ENCODE measurements at places on chromosomes 7 and 10.

GRCh38 chr10:132422903-132423825 is 26.2 kb downstream of the PWWP2B start:
- no peak for DNase-seq

DNA sequence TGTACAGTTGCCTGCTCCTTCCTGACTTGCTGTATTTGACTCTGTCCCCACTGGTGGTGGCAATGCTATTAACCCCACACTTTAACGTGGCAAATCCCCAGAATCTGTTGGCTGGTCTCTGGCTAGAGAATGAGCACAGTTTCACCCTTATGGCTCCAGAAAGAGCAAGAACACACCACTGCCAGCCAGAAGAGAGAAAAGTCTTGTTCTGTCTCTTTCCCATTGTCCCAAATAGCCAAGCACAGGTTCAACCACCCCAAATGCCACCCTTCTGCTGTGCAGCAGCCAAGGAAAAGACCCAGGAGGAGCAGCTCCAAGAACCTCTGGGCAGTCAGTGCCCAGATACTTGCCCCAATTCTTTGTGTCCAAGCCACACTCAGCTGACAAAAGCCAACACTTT is 11.3 kb downstream of the SLC16A9 start:
- DNase-seq = no peak

DNA sequence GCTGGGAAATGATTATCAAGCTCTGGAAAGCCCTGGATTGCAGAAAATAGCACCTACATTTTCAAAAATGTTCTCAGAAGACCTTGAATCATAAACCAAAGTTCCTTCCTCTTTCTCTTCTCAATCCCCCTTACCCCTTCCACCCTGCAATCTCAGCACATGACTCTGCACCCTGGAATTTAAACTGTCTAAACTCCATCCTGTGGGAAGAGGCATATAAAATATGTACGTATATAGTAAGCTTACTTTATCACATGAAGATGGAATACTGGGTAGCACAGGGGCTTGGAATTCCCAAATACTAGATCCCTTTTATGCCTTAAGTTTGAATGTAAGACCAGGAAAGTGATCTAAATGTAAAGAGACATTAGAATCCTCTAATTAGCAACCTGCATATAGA is 7.7 kb downstream of the AGMO start:
- DNase-seq = no peak

DNA sequence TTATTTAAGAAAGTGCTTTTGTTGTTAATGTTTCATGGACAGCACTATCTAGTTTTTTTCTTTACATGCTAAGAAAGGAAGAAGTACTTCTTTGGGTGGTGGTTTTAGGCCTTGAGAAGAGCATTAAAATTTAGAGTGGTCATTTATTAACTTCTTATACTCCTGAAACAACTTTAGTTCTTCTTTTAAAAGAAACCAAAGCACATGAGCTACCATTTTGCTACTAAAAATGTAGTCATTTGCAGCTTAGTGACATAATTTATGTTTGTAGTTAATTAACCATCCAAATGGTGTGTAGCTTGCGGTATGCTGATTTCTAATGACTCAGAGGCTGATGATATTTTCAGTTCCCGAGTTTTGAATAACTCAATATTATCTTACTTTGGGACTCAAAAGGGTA is 207.5 kb downstream of the BBS9 start:
- no peak for DNase-seq

DNA sequence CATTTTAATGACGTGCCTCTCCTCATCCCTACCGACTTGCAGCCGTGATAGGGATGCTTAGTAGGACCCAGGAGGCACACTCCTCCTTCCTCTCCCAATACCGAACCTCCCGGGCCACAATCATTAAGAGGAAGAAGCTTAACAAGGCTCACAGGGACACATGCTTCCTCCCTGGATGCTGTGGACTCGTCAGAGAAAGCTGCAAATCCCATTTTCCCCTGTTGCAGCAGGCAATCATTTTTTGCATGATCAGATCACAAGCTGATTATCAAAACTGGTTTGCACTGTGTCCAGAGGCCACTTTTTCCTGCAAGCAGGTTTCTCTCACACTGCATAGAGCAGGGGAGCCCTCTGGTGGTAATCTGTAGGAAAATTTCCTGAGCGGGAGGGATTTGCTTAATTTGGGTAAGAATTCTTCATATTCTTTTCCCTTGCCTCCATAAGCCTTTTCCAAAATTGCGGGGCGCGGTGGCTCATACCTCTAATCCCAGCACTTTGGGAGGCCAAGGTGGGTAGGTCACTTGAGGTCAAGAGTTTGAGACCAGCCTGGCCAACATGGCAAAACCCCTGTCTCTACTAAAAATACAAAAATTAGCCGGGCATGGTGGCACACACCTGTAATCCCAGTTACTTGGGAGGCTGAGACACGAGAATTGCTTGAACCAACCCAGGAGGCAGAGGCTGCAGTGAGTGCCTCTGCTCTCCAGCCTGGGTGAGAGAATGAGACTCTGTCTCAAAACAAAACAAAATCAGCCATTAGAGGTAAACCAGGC is 16.1 kb upstream of the LAMB4 start:
- peak; percentile 63 for DNase-seq

GRCh38 chr7:132078891-132079735 is 497.2 kb downstream of the PLXNA4 start:
- no peak for DNase-seq

GRCh38 chr10:59847326-59847725 is 59.0 kb downstream of the CCDC6 start:
- DNase-seq = no peak

DNA sequence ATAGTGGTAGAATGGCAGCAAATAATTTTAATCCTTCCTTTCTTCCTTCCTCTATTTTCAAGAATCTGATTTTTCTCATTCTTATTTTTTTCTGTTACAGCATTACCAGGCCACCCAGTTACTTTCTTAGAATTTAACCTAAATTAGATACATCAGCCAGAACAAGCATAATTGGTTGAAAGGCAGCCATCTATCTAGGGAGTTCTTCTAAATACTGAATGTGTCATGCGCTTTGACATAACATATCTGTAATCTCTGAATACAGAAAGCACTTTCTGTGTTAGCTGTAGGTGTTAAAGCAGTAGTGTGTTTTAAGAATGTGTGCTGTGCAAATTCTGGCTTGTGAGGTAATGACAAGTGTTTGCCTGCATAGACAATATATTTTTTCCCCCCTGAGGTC is 97.3 kb downstream of the BTRC start:
- no peak for DNase-seq

DNA sequence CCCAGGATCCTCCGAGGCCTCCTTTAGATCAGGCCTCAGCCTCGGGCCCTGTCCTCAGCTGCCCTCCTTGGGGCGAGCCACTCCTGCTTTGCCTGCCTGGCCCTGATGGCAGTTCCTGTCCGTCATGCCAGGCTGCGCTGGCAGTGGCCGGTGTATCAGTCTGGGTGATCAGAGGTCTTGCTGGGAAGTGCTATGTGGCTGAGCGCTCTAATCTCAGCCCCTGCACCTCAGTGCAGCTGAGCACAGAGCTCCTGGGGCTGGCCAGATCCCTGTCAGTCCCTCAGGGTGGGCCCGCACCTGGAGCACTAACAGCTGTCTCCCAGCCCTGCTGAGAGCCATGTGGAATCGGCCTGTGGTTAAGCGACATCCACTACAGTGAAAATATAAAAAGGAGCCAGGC is 14.8 kb upstream of the CFAP46 start:
- DNase-seq = no peak

GRCh38 chr10:58438340-58438871 is 53.2 kb downstream of the TFAM start:
- DNase-seq = no peak

DNA sequence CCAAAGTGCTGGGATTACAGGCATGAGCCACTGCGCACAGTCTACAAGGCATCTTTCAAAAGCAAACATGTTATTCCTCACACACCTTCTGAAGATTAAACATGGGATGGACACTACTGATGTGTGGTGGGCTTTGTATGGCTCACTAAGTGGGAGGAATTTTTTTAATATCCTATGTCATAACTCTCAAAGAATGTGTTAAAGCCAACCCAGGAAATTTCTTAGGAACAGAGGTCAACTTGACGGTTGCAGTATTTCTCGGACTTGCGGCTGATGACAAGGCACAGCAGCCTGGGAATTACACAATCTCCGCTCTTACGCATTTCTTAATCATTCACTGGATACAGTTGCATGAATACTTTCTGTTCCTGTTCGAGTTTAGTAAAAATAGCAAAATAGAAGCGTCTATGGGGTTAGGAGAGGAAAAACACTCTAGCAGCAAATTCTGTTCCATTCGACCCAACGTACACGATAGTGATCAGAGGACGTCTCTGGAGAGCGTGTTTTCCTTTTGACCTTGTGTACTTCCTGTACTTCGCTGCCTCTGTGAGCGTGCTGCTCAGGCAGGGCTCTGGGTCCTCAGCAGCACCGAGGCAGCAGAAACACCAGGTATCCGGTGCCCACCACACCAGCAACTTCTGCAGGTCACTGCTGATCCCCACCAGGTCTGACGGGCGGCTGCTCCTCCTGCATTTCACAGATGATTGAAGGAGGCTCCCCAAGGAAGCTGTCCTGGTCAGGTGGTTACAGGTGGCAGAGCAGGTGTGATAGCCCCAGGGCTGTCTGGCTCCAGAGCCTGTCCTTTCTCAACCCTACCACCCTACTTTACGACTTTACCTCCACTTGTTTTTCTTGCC is 26.4 kb upstream of the SRGN start:
- DNase-seq = peak; percentile 61
